ENCODE measurements at places on chromosomes 11 and 22.

DNA sequence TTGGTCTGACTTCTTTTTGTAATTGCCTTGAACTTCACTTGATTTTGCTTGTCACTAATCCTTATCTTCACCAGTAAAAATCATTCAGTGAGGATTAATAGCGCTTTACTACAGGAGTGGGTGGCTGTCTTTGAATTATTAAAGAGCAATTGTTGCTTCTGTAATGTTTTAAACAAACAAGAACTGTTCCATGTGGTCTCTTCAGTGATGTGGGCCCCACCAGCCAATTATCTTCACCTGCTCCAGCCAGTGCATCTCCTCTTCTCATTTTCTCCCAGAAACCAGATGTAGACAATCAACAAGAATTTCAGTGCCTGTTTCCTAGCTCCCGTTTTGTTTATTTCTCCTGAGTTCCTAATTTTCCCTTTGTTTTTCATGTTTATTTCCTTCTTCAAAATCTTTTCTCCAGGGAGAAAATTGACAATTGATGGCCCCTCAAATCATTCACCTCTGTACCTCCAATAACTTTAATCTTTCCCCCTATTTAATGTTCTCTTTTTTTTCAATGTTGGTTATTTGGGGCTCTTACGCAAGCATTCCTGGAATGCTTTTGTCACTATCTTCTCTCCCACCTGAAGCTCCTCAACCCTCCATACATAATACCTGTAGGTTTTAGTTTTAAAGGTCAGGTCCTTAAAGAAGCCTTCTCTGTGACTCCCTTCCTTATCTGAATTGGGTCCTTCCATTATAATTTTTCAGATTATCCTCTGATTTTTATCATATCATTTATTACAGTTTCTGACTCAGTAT lies 115.1 kb downstream of the ARFGAP2 start:
- DNase-seq = no peak

DNA sequence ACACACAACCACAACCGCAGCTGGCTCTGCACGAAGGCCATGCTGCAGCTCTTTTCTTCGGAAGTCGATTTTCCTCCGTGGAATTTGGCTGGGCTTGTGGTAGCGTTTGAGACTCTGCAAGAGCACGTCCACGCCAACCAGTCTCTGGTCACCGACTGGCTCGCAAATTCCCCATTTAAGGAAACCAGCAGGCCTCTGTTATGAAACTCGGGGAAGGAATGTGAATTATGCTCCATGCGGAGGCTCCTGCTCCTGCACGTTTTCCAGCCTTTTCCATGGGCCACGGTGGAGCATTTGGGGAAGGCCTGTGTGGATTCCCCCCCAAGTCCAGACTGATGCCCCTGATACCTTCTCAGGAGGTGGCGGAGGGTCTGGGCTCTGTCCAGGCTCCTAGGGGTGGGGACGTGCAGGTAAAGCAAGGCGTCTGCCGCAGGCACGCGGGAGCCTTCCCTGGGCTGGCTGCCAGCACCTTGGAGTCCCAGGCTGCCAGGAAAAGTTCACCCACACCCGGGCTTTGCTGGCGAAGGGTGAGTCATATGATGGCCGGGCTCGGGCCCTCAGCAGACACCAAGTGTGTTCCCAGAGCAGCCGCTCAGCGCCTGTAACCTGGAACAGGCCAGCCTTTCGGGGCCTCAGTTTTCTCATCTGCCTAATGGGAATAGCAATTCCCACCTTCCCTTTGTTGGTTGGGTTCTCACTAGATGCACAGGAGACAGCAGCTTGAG lies 41.9 kb downstream of the LRP5 start:
- DNase-seq = no peak

GRCh38 chr22:44884968-44885805 lies 124.6 kb downstream of the PHF21B start:
- no peak for DNase-seq

DNA sequence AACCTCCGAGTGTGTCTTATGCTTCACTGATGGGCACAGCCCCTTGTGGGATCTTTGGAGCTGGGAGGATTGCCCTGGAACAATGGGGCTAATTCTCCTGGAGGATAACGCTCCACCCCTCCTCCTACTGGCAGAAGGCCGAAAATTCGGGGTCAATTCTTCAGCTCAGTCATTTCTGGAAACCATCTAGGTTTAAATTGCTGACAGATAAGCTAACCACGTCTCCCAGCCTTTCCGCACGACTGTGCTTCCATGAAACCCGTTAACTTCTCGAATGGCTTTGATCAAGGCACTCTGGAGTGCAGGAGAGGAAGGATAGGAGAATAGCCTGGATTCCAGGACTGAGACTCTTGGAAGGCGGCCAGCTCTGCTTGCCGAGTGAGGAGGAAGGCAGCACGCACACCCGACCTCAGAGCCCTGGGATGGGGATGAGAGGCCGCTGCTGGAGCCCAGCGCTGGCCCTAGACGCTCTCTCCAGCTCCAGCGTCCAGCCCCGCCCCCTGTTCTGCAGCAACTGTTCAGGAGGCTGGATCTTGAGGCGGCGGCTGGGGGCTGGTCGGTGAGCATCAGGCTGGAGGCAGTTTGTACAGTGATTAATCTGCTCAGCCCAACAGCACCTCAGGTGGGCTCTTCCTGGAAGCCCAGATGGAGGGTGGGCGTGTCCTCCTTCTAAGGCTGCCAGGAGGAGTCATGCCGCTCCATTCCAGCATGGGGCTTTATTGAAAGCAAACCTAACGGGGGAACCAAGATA lies 176.7 kb upstream of the NCAM1 start:
- no peak for DNase-seq

DNA sequence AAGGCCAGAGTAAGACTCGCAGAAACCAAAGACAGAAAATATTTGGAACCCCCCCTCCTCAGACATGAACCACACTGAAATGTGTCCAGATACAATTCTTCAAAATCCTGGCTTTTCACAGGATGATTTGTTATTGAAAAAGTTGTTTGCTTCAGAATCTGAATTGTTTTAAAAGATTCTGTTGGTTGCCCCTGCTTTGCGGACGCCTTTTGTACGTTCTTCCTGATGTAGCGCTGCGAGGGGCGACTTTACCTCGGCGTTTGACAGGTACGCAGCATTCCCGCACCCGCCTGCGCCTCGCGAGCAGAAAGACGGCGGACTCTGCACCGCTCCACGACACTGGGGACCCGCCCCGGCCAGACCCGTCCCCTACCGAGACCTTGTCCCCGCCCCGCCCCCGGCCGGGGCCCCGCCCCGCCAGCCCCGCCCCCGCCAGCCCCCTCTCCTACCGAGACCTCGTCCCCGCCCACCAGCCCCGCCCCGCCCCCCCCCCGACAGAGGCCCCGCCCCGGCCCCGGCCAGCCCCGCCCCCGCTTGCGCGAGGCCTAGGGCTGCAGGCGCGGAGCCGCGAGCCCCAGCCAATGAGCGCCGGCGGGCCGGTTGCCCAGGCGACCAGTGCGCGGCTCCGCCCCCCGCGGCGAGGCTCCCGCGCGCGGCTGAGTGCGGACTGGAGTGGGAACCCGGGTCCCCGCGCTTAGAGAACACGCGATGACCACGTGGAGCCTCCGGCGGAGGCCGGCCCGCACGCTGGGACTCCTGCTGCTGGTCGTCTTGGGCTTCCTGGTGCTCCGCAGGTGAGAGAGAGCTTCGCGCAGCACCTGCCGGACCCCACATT lies at the start of gene GLB1L2:
GLB1L2 (plus strand) TSS at position 635 of the 835 bp plus-strand sequence; CDS start at position 709, 74 bp downstream.
- DNase-seq = peak; percentile 68

GRCh38 chr11:90204832-90205646 lies 17.8 kb downstream of the CHORDC1 start:
- no peak for DNase-seq

GRCh38 chr11:77814848-77815247 lies 5.7 kb downstream of the RSF1 start:
- DNase-seq = no peak

GRCh38 chr11:27427183-27427980 lies 45.2 kb downstream of the LGR4 start:
- DNase-seq = no peak

- DNase-seq = no peak
Measured at GRCh38 chr11:79117488-79117887, 323.3 kb downstream of the TENM4 start.

- no peak for DNase-seq
Measured at GRCh38 chr22:30471616-30472318, at the start of gene SEC14L3. Gene SEC14L3, minus strand, starts transcription at chr22:30472017. Its CDS starts 59 bp downstream, at chr22:30471958.

- no peak for DNase-seq
Measured at GRCh38 chr11:110032259-110032658, 60.9 kb upstream of the ZC3H12C start.

DNA sequence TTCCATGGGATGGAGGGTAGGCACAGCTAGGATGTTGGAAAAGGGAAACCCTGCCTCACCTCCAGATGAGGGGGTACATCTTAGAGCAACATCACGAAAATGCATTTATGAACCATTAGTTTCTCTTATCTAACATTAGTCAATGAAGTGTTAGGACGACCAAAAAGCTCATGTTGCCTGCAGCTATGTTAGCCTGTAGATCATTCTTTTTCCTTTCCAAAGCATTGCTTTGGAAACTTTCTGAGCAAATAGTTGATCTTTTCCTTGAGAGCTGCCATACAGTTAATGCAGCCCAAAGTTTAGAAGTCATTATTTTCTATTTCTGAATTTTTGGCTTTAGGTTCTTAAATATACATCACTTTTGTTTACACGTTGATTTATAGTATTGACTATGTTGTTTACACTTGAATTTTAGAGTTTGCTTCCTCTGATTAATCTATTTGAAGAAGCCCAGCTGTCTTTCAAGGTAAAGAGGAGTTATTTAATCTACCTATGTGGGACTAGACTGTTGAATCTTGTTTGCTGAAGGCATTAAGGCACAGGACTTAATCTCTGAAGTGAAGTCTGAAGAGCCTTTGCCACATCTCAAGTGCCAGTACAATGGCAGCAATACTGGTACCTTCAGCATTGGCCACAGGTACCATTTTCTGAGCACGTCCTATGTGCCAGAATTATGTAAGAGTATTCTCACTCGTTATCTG lies 11.0 kb downstream of the POU2AF3 start:
- DNase-seq = no peak

DNA sequence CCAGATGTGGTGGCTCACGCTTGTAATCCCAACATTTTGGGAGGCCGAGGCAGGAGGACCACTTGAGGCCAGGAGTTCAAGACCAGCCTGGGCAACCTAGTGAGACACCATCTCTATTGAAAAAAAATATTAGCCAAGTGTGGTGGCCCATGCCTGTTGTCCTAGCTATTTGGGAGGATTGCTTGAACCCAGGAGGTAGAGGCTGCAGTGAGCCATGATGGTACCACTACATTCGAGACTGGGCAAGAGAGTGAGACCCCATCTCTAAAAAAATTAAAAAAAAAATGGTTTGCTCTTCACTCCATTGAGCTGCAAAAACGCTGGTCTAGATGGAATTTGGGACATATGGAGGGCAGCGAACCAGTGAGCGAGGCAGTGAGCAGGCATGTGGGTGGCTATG lies 21.6 kb upstream of the SOX10 start:
- no peak for DNase-seq

GRCh38 chr11:121533601-121534000 lies 80.8 kb upstream of the SORL1-AS1 start:
- DNase-seq = no peak

DNA sequence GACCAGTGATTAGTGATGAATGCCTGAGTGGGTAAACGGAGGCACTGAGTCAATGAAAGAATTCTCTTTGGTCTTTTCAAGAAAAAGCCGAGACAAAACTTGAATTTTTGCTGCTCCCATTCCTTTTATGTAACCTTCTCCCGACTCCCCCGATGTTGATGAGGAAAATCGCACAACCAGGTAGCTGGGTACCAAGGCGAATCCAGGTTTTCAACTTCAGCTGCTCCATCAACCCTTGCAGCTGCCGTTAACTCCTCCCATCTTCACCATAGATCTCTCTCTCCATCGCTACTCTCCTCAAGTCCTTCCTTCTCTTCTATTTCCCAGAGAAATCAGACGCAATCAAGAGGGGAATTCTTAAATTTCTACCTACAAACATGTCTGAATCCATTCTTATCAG lies 611 bp upstream of the USP2 start:
- DNase-seq = no peak

DNA sequence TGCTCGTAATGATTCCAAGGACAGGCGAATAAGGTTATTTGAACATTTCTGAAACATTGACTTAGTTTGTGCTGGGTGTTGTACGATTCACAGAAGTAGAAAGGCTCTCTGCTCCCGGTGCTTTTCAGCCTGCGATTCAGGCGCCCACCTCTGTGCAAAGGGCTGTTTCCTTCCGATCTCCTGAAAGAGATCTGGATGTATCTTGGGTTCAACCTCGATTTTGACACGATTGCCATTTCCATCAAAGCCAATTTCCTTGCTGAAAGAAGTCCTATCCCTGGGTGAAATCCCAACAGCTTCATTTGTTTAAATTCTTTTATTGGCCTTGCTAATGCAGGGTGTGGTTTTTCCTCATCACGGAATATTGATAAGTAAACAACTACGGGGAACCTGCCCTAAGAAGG lies 1.1 kb upstream of the ZC3H12C start:
- no peak for DNase-seq

DNA sequence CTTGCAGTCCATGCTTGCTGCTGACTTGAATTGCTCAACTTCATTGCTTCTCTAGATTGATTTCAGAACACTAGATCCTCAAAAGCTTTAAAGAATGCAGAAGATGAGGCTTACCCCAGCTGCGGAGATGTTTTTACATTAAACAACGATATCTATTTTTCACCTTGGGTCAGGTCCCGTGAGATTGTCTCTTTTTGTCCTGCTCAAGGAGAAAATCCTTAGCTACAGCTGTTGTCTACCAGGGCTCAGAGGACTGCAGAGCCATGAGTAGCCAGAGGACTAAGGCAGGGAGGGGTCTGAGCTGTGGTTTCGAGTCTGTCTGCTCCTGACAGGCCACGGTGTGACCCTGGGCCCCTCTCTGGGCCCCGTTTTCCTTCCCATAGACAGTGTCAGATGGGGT lies 51.4 kb downstream of the PKNOX2 start:
- no peak for DNase-seq

GRCh38 chr11:10856689-10857458 lies 979 bp downstream of the ZBED5 start:
- no peak for DNase-seq

DNA sequence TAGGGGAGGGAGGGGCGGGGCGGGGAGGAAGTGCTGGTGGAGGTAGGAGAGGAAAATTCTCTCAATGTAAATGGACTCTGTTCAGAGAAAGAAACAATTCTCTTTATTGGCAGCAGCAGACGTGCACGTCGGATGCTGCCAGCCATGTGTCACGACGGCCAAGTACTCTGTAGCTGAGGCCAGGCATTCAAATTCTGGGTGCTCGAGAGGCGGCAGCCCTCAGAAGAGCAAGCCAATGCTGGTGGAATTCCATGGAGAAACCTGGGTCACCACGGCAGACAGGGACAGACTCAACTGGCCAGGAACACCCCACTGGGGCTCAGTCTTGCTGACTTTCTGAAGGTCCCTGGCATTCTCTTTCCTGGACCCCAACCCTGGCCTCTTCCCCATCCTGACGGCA lies 90.8 kb downstream of the ABTB2 start:
- DNase-seq = no peak

GRCh38 chr11:124716591-124716990 lies 23.2 kb upstream of the NRGN start:
- DNase-seq = no peak

- DNase-seq = no peak
Measured at GRCh38 chr11:128868841-128869671, 2.0 kb upstream of the KCNJ1 start.
